ENCODE measurements at places on chromosomes 11 and 22.
A peak's percentile ranks its signal among the peaks of the same experiment; 100 is the strongest.

DNA sequence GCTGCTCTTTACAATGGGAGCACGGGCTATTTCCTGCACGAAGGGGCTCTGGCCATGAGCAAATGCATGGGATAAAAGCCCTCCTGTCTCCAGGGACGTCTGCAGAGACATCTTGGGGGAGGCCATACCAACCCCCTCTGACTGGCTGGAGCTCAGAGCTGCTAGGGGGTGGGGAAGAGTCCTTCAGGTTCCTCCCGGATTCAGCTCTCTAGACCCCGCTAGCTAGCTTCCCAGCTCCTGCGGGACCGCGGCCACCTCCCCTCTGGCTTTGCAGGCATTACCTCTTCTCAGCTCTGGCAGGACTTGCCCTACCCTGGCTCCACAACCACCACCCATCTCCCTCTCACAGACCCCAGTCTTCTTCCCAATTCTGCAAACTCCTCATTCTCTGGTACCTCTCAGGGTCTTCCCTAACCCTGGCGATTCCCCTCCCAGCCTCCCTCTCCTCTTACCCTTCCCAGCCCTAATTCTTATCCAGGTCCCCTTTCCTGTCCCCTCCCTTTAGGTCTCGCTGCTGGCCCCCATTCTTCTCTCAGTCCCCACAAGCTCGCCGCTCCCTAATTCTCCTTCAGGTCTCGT, 802 bp downstream of the SYT13 start:
- no peak for DNase-seq

- no peak for DNase-seq
Measured at GRCh38 chr22:40594346-40594745, 42.2 kb downstream of the MRTFA start.

GRCh38 chr11:60316317-60316716, 10.7 kb upstream of the MS4A6E start:
- no peak for DNase-seq

- DNase-seq, result no peak
Measured at GRCh38 chr11:39190751-39191150, 2268.7 kb downstream of the LRRC4C start.

DNA sequence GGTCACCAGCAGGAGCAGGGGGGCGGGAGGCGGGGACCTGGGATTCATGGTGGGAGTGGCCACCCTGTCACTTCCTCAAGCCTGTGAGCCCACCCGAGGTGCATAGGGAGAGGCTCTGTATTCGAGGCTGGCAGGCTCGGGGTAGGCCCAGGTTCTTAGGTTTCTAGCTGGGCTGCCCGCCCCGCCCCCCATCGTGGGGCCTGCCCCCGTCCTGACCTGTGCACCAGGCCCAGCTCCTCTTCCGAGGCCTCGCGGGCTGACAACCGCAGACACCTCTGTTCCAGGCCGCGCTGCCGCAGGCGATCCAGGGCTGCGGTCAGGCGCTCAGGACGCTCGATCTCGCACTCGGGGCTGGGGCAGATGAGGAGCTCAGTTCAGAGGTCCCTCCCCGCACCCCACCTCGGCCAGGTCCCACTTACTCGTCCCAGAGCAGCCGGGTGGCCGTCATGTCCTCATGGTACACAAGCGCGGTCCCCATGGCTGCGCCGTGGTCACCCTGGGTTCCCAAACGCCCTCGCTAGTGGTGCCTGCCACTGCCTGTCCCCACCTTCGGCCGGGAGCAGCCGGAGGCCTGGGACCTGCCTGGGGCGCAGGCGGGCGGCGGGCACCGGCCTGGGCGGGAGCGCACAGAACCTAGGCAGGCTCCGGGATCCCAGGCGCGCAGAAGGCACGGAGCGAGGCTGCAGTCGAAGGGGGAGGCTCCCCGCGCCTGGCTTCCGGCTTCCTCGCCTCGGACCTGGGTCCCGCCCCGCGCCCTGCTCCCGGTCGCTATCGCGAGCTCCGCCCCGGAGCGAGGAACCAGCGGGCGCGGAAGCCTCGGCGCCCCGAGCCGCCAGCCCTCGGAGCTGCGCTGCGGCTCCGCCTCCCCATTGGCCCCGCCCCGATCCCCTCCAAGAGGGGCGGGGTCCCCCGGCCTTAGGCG, at the start of gene HDAC10:
Gene HDAC10 (minus strand): TSS at position 711 of the 922 bp plus-strand sequence. CDS start 233 bp downstream, at position 478.
- DNase-seq, result peak; percentile 93

DNA sequence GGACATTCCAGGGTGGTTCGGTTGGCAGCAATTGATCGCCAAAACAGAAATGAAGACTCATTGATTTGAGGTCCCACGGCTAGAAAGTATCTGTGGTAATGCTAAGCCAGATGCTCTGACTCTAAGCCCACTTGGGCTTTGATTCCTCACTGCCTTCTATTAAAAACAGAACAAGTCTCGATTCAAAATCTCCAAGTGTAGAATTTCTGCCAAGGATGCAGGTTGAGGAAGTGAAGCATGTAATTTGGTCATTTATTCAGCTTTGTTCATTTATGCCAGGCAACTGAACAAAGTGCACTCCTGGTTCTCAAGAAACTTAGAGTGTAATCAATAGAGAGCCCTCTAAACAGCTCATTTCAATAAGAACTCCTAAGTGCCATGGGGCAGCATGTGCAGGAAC, 2.3 kb upstream of the CEP295 start:
- DNase-seq, result no peak

DNA sequence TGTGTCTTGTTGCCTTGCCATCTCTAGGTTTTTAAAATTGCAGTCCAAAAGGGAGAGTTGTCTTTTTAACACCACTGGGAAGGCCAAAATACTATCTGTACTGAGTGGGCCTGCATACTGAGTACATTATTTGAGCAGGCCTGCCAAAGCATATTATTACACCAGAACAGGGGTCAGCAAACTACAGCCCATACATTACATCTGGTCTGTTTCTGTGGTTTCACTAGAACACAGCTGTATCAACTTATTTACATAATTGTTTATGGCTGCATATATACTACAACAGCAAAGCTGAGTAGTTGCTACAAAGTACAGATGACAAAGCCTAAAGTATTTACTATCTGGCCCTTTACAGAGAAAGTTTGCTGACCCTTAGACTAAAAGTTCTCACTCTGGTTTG, 74.0 kb downstream of the USP35 start:
- no peak for DNase-seq

- DNase-seq, result no peak
Measured at GRCh38 chr11:110870816-110871522, 158.7 kb upstream of the ARHGAP20 start.

GRCh38 chr11:109507331-109507730, 85.3 kb downstream of the C11orf87 start:
- DNase-seq, result no peak

Measured in Right ventricle myocardium inferior (tissue), 1 donor.